ENCODE measurements at places on chromosomes 3 and 15.

GRCh38 chr3:99248130-99248529 lies 346.6 kb upstream of the DCBLD2 start:
- DNase-seq = no peak

GRCh38 chr3:123568034-123568433 lies 16.8 kb downstream of the HACD2 start:
- DNase-seq = no peak

DNA sequence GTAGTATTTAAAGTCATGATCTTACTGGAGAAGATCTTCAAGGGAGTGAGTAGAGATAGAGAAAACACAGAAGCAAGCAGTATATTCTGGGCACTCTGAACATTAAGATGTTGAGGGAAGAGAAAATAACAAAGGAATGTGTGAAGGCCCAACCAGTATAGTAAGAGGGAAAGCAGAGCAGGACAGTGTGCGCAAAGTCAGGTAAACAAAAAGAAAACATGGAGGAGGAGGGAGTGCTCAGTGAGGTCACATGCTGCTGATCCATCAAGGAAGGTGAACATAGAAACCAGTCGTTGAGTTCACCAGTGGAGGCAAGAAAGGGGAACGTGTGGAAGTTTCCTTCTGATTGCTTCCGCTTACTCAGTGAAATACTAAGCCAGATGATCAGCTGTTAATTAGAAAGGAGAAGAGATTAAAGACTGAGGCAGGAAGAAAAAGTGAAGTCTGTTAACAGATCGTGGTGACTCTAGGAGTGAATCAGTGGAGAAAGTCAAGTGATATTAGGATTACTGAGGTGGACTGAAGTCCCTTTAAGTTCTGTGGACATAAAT lies 47.2 kb downstream of the OPA1 start:
- no peak for DNase-seq

GRCh38 chr3:99425930-99426329 lies 212.5 kb upstream of the COL8A1 start:
- no peak for DNase-seq

- DNase-seq = no peak
These were observed 95.2 kb downstream of the WDR76 start for GRCh38 chr15:43922021-43922420.

GRCh38 chr3:176219970-176220369 lies 977.3 kb downstream of the TBL1XR1 start:
- no peak for DNase-seq

DNA sequence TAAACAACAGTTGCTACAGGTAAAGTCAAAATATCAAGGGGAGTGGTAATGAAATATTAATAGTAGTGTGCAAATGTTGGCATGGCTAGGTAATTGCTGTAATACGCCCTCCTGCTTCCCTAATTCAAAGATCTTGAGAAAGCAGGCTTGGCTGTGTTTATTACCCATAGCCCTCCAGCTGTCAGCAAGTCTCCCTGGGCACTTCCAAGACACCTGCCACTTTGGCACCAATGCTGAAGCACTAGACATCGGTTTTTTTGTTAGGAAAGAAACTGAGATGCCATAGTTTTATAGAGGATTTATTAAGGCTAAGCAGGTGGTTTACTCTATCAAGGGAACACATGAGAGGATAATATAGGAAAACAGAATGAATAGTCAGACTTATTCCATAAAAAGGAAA lies 64.4 kb downstream of the P2RY1 start:
- no peak for DNase-seq

GRCh38 chr3:183933160-183933559 lies 48.5 kb upstream of the PARL start:
- DNase-seq = no peak

- no peak for DNase-seq
These were observed 45.9 kb downstream of the FSTL1 start for GRCh38 chr3:120404876-120405275.

- no peak for DNase-seq
These were observed 431.8 kb upstream of the CCDC54 start for GRCh38 chr3:106945435-106945834.

- no peak for DNase-seq
These were observed 178.8 kb downstream of the POTEB3 start for GRCh38 chr15:21261396-21261964.

- no peak for DNase-seq
These were observed 397.3 kb upstream of the RASGRP1 start for GRCh38 chr15:38961931-38962330.

GRCh38 chr3:123411340-123412040 lies 37.4 kb downstream of the ADCY5 start:
- no peak for DNase-seq

DNA sequence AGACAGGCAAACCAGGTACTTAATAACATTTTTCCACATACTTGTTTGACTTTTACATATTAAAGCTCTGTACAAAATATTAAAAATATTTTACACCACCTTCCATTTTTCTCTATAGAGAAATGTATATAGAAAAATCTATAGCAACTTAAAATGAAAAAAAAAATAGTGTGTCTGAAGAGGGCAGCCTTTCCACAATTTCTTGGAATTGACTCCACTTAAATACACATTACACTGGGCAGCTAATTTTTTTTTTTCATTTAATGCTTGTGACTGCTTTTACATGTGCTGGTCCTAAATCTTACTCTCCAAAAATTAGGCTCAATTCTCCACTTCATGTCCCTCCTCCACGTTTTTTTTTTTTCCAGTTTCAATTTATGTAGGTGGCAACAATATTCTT lies 427.0 kb upstream of the RBMS3 start:
- no peak for DNase-seq

Data from keratinocyte (primary cell).